ENCODE measurements at places on chromosomes 4 and X. TPM values are rescaled to one million over a fixed set of nuclear protein-coding genes. Genes with fewer than 3 reads are reported as not detected.

The MAGEA12 gene
- not detected for polyA plus RNA-seq

The CLDN34 gene
- polyA plus RNA-seq: not detected

The SUPT20HL1 gene
- not detected for polyA plus RNA-seq

The GASK1B gene
- 5.3 TPM for polyA plus RNA-seq

The ZNF630 gene
- 1.7 TPM for polyA plus RNA-seq

The LIMCH1 gene
- polyA plus RNA-seq: 36.9 TPM

The SSX3 gene
- polyA plus RNA-seq: not detected

DNA sequence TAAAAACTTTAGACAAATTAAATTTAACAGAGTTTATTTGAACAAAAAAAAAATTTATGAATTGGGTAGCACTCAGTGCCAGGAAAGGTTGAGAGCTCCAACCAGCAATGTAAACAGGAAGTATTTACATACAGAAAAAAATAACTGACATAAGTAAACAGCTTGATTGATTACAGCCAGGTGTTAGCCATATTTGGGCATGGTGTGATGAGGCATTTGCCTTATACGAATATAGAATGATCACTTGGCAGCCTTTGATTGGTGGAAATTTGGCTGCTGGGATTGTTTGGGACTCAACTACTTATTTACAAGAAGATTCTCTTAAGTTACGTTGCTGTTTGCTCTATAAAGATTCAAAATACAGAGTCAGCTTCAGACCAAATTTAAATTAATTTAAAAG lies 172.0 kb downstream of the ADAM29 start:
- H3K36me3 ChIP-seq: no peaks in the 10 kb centered on the region
- no peak for DNase-seq
- no peaks in the 10 kb centered on the region for H3K27me3 ChIP-seq
- no peaks in the 10 kb centered on the region for H3K4me1 ChIP-seq
- H3K27ac ChIP-seq: no peak overlapping the region

GRCh38 chrX:51215266-51215665 lies 117.4 kb upstream of the NUDT10 start:
- no peaks in the 10 kb centered on the region for H3K27me3 ChIP-seq
- H3K27ac ChIP-seq: no peak overlapping the region
- DNase-seq: no peak
- H3K36me3 ChIP-seq: no peaks in the 10 kb centered on the region

DNA sequence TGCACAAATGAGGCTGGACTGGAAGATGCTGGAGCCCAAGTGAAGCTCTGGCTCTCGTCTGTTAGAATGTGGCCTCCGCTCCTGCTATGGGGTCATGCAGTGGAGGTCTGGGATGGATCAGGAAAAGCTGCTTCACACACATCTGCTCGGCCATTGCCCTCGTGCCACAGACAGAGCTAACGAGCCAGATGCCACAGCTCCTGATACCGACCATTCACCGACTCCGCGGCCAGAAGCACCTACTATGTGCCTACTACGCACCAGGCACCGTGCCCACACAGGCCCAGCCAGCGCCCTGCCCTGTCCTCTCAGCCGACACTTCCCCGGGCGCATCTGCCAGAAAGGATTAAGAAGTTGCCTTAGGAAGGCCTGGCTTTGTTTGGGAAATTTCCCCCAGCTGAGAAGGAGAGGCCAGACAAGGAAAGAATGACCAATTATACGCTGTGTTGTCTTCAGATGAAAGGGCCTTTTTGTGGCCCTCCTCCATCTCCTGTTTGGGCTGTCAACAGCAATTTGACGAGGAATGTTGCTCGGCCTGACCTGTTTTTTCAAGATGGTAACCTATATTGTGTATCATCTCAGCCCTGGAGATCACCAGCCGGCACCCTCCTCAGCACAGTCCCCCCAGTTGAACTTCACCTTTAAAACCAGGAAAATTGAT lies 34.3 kb downstream of the HMX1 start:
- peak; percentile 66 for DNase-seq
- no peaks in the 10 kb centered on the region for H3K27me3 ChIP-seq
- H3K4me1 ChIP-seq: no peaks in the 10 kb centered on the region
- H3K27ac ChIP-seq: no peak overlapping the region

DNA sequence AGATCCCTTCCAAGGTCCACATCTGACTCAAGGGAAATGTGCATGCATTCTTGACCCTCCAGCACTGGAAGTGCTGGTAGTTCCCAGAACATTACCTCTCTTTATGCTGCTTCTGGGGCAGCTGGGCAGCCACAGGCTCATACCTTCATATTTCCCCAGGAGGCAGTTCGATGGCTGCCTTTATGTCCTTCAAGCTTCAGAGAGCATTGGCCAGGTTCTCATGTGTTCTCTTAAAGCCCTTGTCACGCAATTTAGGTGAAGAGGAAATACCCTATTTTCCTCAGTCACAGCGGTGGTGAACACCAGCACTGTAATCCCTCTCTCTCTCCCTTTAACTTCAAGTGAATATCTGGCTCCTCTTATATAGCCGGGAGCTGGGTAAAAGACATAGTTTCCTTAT lies 134.3 kb downstream of the MID1IP1 start:
- no peaks in the 10 kb centered on the region for H3K27me3 ChIP-seq
- no peak overlapping the region for H3K27ac ChIP-seq
- no peaks in the 10 kb centered on the region for H3K36me3 ChIP-seq
- no peak overlapping the region for H3K4me3 ChIP-seq
- no peak for DNase-seq
- no peaks in the 10 kb centered on the region for H3K4me1 ChIP-seq

DNA sequence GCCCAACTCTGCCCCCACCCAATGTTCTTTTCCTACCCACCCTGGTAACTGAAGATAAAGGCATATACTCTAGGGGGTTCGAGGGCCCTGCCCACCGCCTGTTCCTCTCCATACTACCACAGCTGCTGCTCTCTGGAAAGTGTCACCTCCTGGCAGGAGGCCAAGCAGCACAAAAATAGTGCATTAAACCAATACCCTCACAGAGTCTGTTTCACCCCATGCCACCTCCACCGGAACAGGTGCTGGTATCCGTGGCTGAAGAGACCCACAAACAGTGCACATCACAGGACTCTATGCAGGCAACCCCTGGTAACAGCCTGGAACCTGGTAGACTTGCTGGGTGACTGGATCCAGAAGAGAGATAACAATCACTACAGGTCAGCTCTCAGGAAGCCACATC lies 85.1 kb upstream of the CTSO start:
- DNase-seq: no peak
- no peak overlapping the region for H3K4me3 ChIP-seq
- no peaks in the 10 kb centered on the region for H3K27me3 ChIP-seq
- no peak overlapping the region for H3K27ac ChIP-seq
- no peaks in the 10 kb centered on the region for H3K36me3 ChIP-seq

DNA sequence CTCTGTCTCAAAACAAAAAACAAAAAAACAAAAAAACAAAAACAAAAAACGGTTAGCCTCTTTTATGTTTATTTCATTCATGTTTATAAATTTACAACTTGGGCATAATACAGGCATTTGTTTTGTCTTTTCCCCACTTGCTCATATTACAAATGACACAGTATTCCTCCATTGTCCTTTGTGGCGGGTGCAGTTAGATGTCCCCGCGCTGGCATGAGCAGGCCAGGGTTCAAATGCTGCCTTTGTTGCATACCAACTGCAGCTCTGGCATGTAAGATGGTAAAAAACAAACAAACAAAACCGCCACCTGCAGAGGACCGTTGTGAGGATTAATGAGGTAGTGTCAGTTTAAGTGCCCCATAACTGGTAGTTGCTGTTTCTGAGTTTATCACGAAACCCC lies 16.1 kb upstream of the HPF1 start:
- peaks cover 22% of the 10 kb centered on the region for H3K27me3 ChIP-seq
- H3K4me3 ChIP-seq: no peak overlapping the region
- no peak overlapping the region for H3K27ac ChIP-seq

DNA sequence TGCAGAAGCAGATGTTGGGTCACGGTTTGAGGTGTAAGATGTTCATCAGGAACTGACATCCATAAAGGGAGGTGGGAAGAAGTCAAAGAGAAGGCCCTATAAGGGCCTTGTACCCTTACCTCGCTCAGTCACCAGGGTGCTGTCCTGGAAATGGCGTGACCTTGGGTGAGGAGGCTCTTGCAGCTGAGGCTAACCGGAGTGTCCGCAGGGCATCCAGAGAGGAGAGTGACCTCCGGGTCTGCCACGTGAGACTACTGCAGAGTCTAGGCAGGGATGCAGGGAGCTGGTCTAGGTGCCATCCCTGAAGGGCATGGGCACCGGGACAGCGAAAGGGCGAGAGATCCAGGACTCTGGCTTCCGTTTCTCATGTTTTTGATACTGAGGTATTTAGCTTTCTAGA lies 28.7 kb upstream of the IRAK1 start:
- H3K27me3 ChIP-seq: no peaks in the 10 kb centered on the region
- no peaks in the 10 kb centered on the region for H3K4me1 ChIP-seq
- peak; percentile 68 for DNase-seq
- no peak overlapping the region for H3K4me3 ChIP-seq

GRCh38 chrX:40174001-40174853 lies 76.5 kb upstream of the BCOR start:
- DNase-seq: peak; percentile 80
- peak overlapping the region; percentile 52 for H3K4me3 ChIP-seq
- peaks cover 23% of the 10 kb centered on the region for H3K4me1 ChIP-seq
- no peaks in the 10 kb centered on the region for H3K36me3 ChIP-seq
- H3K27me3 ChIP-seq: no peaks in the 10 kb centered on the region

DNA sequence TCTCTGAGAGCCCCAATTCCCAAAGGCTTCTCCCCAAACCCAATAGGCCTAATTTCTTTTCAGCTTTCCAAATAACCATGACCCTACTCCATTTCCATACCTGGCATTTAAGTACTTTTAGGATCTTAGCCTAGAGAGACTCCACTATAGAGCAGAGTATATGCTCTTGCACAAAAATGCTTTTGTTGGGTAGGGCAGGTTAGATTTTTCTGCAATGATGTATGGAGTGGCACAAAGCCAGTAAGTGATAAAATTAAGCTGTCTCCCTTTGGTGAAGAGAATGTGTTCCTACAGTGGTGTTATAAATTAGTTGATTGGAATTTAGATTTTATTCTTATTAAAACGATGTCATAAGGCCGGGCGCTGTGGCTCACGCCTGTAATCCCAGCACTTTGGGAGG lies 124.9 kb downstream of the INPP4B start:
- no peaks in the 10 kb centered on the region for H3K4me1 ChIP-seq
- H3K4me3 ChIP-seq: no peak overlapping the region
- H3K27ac ChIP-seq: no peak overlapping the region

- peak overlapping the region; percentile 39 for H3K27ac ChIP-seq
- no peaks in the 10 kb centered on the region for H3K36me3 ChIP-seq
- no peak overlapping the region for H3K4me3 ChIP-seq
- H3K27me3 ChIP-seq: no peaks in the 10 kb centered on the region
These were observed 308.5 kb downstream of the ARHGAP24 start for GRCh38 chr4:85783483-85783882.

DNA sequence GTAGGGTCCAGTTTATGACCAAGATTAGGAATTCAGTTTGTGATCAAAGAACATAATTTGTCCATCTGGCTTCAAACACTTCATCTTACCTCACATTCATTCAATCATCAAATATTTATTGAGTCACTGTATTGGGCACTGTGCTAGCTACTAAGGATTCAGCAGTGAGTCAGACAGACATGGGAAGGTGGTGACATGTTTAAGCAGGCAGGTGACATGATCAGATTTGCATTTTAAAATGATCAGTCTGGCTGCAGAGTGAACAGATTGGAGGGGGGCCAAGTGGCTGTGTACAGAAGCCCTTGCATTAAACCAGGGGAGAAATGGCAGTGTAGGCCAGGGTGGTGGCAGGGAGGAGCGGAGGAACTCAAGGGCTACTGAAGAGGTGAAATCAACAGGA lies 25.1 kb upstream of the APLN start:
- no peaks in the 10 kb centered on the region for H3K36me3 ChIP-seq
- DNase-seq: no peak
- no peak overlapping the region for H3K4me3 ChIP-seq
- H3K4me1 ChIP-seq: no peaks in the 10 kb centered on the region
- no peaks in the 10 kb centered on the region for H3K27me3 ChIP-seq
- H3K27ac ChIP-seq: no peak overlapping the region

DNA sequence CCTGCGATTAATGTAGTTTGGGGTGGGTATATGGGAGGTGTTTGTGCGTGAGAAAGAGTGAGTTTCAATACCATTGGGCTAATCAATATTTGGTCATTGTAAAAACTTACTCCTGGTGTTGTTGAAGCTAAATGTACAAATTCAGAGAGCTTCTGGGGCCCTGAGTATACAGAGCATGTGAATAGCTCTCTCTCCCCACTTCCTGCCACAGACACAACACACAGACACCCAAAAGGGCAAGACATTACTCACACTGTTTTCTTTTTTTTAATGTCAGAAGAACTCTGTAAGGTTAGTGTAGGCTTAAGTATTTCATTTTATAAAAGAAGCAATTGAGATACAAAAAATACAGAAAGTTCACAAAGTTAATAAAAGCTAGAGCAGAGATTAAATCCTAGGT lies 151.3 kb upstream of the KCNIP4 start:
- no peak overlapping the region for H3K4me3 ChIP-seq
- H3K4me1 ChIP-seq: no peaks in the 10 kb centered on the region
- H3K27me3 ChIP-seq: no peaks in the 10 kb centered on the region
- H3K36me3 ChIP-seq: no peaks in the 10 kb centered on the region

GRCh38 chr4:31657859-31658570 lies 937.8 kb downstream of the PCDH7 start:
- no peak for DNase-seq
- H3K36me3 ChIP-seq: no peaks in the 10 kb centered on the region
- no peaks in the 10 kb centered on the region for H3K27me3 ChIP-seq
- H3K4me3 ChIP-seq: no peak overlapping the region
- H3K27ac ChIP-seq: no peak overlapping the region

DNA sequence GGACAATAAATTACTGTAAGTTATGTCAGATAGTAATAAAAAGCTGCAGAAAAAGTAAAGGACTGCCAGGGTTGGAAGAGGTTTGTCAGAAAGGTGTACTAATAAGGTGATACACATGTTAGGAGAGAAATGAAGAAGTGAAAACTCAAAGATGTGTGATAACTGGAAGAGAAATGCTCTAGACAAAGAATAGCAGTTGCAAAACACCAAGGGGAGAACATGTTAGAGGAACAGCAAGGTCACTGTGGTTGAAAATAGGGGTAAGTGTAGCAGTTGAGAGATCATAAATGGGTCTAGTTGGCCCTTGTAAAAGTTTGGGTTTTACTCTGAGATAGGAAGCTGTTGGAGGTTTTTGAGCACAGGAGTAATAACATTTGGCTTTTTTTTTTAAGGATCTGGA lies 46.9 kb downstream of the HSPA4L start:
- no peaks in the 10 kb centered on the region for H3K27me3 ChIP-seq
- no peaks in the 10 kb centered on the region for H3K36me3 ChIP-seq
- H3K4me3 ChIP-seq: no peak overlapping the region
- H3K4me1 ChIP-seq: no peaks in the 10 kb centered on the region
- no peak for DNase-seq
- H3K27ac ChIP-seq: no peak overlapping the region

DNA sequence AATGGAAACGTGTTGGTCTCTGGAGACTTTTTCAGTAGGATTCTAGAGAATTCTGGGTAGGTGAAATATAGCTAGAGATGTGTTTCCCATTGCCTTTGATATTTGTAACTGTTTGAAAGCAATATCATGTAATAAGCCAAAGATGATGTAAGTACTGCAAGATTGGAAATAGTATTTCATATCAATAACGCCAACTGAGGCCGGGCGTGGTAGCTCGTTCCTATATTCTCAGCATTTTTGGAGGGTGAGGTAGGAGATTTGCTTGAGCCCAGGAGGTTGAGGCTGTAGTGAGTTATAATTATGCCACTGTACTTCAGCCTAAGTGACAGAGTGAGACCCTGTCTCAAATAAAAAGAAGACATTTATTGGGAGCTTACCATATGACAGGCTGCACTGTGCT lies 9.5 kb downstream of the ADH1A start:
- no peaks in the 10 kb centered on the region for H3K36me3 ChIP-seq
- no peaks in the 10 kb centered on the region for H3K27me3 ChIP-seq
- no peak for DNase-seq
- H3K27ac ChIP-seq: no peak overlapping the region
- no peak overlapping the region for H3K4me3 ChIP-seq
- no peaks in the 10 kb centered on the region for H3K4me1 ChIP-seq
